Right atrium auricular region (tissue), 2 donors: ENCODE measurements at places on chromosomes 12 and 14.

GRCh38 chr12:122886851-122887818, 8.8 kb downstream of the VPS37B start:
- no peak for DNase-seq

DNA sequence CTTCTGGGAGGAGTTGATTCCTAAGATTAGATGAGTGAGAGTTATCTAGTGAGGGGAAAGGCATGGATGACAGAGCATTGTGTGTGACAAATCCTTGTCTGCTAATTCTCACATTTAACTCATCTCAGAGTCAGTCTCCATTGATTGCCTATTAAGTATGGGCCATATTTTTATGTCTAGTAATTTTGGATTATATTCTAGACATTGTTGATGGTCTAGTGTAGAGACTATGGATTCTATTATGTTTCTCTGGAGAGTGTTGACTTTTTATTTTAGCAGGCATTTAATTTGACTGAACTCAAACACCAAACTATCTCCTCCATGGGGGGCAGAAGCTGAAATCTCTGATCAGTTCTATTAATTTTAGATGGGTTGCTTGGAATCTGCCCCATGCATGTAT, 114.4 kb downstream of the CACNA1C start:
- DNase-seq, result no peak

DNA sequence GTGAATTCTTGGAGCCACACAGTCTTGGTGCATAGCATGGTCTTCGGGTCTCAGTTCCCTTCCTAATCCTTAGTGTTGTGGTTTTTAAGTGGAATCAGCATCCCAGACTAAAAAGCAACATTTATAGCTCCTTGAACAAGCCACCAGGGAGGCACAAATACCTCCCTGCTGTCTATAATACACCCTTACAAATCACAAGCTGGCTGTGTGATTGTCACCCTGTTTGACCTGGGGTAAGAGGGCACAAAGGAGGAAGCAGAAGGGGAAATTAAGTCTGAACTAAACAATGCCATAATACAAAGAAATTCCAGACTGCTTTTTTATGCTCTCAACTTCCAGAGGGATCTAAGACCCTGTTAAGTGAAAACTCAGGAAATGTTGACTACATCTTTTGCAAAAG, 7.7 kb upstream of the MMP19 start:
- no peak for DNase-seq

GRCh38 chr12:42396473-42397259, 70.7 kb downstream of the PPHLN1 start:
- no peak for DNase-seq

- DNase-seq, result no peak
Observed at GRCh38 chr12:45244561-45245343, 28.9 kb downstream of the ANO6 start.

DNA sequence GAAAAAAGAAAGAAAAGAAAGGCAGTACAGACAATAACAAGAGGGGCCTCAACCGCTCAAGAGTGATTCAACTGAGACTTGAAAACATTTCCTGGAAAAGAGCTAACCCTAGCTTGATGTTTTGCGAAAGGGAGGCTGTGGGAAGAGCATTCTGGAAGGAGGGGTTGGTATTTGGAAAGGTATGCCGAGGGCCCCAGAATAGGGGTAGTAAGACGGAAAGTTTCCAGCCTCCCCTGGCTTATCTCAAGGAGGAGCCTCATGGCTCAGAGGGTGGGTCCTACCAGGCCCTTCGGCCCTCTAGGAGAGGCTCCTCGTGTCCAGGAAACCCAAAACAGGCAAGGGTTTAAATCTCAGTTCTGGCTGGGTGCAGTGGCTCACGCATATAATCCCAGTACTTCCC, 8.4 kb downstream of the RNU4-2 start:
- DNase-seq, result no peak

GRCh38 chr14:34453226-34453625, 8.8 kb downstream of the SPTSSA start:
- DNase-seq, result no peak

- DNase-seq, result no peak
Observed at GRCh38 chr12:109016016-109016415, 4.9 kb downstream of the SVOP start.

- DNase-seq, result no peak
Observed at GRCh38 chr14:102278631-102278935, 26.4 kb downstream of the MOK start.

GRCh38 chr14:63923422-63923752, 70.6 kb downstream of the SYNE2 start:
- DNase-seq, result no peak

DNA sequence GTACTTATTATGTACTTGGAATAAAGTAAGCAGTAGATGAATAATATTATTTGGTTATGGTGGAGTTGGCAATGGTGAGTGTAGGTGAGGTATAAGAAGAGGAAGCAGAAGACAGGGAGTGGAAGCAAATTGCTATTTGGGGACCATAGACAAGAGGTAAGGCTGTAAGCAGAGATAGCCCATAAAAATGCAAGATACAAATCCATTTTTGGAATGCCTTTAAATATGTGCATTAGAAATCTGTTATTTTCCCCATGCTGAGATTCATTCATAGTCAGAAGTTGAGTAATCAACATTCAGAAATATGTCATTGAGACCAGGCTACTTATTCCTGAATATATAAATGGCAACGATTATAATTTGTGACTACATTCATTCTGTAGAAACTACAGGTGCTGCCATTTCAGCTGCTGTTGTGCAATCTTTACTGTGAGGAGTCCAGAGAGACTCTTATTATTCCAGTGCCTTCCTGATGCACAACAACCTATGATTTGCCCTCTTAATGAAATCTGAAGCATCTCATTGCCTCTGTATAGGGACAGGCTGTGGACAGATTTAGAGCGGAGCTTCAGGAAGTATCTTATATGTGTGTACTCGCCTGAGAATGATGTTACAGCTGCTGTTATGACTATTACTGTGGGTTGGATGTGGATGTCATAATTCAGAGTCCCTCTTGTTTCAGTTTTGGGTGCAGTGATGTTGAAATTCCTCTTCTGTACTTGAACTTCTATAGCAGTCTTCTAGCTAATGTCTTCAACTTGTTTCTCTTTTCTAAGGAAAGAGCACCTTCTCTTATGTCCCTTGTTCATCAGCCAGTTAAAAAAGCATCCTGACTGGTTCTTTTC, 173.8 kb downstream of the NAV3 start:
- no peak for DNase-seq

- DNase-seq, result peak; percentile 79
Observed at GRCh38 chr14:74867673-74868072, 8.3 kb downstream of the PROX2 start.

- no peak for DNase-seq
Observed at GRCh38 chr12:103817791-103818190, 23.2 kb downstream of the NT5DC3 start.

GRCh38 chr14:76742185-76742584, 19.1 kb upstream of the VASH1 start:
- no peak for DNase-seq

DNA sequence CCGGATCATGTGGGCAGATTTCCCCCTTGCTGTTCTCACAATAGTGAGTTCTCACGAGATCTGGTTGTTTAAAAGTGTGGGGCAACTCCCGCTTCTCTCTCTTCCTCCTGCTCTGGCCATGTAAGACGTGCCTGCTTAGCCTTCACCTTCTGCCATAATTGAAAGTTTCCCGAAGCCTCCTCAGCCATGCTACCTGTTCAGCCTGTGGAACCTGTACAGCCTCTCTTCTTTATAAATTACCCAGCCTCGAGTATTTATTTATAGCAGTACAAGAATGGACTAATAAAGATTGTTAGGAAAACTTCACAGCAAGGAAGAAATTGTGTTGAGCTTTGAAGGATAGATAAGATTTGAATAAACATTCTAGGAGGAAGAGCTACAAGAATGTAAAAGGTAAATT, 52.1 kb downstream of the KDM5A start:
- no peak for DNase-seq

- no peak for DNase-seq
Observed at GRCh38 chr14:80607430-80608190, 333.9 kb downstream of the CEP128 start.

DNA sequence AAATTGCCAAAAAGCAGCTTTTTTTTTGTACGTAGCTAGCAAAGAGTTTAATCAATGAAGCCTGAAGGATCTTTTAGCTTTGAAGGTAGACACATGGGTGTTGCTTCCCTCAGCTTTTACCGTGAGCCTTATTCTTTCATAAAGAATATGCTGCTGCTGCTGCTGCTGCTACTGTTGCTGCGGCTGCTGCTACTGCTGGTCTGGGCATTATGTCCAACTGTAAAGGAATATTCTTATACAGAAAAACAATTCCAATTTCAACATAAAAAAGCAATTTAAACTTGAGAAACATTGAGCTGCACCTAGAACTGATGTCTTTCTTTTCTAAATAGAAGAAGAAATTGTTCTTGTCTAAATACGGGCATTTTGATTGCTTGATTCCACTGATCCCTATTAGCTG, 38.9 kb upstream of the PPP1R12A start:
- DNase-seq, result no peak

DNA sequence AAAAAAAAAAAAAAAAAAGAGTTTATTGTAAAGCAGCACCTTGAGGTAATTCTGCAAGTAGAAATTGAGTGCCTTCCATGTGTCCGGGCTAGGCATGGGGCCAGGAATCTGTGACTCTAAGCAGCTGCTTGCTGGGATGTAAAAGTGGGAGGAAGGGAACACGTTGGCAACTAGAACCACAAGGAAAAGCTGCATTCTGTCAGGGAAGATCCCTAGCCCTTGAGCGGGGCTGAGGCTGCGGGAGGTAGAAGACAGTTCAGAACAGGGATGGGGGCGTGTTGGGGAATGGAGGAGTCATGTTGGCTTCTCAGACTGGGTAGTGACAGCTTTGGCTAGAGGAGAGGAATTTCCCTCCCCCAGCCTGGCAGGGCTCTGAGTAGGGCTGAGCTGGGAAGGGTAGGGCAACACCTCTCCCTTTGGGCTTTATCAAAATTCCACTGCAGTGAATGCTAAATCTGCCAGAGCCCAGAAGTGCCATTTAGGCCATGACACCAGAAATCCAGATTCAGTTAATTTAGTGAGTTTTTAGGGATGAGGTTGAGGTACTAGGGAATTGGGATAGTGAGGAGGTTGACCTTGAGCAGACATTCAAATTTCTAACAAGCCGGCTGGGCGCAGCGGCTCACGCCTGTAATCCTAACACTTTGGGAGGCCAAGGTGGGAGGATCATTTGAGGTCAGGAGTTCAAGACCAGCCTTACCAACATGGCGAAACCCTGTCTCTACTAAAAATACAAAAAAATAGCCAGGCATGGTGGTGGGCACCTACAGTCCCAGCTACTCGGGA, 3.4 kb upstream of the TRAFD1 start:
- peak; percentile 83 for DNase-seq

DNA sequence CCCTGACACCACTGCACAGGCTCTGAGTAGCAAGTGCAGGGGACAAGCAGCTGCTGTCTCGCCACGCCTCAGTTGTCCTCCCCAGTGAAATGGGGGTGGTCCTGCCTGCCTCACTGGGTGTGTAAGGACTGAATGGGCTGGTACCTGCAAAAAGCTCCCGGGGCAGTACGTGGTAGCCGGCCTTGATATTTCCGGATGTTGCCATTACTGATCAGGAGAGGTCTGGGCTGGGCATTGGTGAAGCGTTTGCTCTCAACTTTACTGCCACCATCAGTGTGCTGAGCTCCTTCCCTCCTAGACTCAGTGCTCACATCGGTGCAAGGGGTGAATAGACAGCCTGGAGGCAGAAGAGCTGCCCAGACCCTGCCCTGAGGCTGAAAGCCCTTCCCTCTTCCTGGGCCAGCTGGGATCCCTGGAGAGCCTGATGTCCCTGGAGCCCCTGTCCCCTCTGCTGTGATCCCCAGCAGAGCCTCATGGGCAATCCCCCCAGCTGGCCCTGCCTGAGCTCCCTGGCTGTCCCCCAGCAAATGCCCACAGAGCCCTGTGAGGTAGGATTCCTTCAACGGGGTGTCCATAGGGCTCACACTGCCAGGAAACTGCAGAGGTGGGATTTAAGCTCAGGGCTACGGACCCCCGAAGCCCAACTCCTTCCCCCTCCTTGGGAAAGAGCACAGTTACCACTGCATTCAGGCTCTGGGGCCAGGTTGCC, 18.2 kb downstream of the DIO3 start:
- DNase-seq, result no peak

DNA sequence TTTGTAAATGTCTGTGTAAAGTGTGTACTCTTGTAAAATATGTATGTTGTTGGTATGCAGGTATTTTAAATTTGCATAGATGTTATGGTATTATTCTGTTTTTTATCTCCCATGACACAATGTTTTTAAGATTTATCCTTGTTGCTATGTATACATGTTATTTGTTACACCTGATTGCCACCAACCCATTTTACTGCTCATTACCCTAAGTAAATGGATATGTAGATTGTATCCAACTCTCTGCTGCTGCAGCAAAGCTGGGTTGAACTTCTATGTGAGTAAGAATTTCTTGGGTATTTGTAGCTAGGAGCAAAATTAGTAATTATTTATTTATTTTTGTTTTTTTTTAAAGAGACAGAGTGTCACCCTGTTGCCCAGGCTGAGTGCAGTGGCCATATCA, 6.2 kb downstream of the APAF1 start:
- no peak for DNase-seq
